HTR-8/SVneo (cell line): ENCODE measurements at places on chromosomes 5 and 9.

DNA sequence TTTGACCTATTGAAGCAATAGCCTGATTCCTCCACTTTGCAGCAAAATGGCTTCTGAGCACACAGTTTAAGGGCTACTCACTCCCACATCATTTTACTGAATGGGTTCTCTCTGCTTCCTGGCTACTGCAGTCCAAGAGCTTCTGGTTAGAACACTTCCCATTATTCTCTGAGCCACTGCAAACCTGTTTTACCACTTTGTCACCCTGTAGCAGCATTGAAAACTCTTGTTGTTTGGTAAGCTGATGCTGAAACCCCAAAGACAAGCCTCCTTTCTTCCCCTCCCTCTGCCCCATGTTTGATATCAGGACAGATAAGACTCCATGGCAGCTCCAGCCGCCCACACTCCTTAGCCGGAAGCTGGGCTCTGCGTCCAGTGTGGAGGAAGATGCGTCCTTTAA is 84.4 kb upstream of the RARS1 start:
- DNase-seq, result no peak

DNA sequence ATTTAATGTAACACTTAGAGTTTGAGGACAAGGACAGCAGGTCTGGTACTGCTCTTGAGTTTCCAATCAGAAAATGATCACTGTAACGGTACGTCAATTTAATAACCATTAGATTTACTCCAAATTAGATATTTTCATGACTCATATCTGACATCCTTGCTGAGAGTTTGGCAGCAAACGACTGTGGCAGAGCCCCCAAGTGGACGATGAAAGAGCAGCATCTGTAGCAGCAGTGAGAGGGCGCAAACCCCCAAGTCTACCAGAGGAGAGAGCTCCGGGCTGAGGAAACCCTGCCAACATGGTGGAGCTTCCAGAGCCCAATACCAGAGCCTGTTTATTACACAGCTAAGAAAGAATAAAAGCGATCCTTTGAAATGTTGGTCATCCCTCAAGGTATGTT is 73.2 kb upstream of the EPB41L4A start:
- DNase-seq, result peak; percentile 30

GRCh38 chr5:150309101-150309885 is 6.6 kb upstream of the ARSI start:
- DNase-seq, result no peak

DNA sequence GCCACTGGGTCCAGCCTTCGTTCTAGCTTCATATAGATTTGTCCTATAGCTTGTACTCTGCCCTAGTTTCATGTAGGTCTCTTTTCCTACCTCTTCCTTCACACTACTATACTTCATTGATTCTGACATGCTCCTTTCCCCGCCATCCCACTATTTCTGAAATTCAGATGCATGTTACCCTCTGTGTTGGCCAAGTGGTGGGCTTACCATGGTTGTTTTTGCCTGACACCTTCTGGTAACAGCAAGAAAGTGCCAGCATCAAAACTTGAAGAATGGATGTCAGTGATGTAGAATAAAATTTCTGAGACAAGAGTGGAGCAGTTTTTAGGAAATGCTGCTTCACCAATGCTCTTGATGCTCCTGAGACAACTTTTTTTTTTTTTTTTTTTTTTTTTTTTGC is 19.5 kb upstream of the SERINC5 start:
- DNase-seq, result peak; percentile 51

DNA sequence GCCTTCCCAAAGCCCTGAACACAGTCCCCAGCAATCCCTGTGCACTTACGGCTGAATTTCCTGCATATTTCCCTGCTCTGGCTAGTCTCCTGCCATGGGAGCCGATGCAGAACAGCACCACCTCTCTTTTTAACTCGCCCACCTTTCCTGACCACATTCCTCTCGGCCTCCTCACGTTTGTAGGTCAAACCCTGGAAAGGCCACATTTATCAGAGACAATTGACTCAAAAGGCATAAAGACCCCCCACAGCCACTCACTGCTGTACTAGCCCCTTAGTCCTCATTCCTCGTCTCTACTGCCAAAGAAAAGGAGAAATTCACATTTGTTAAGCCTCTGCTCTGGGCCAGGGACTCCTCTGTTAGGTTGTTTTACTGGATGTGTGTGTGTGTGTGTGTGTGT is 43.6 kb downstream of the ENC1 start:
- no peak for DNase-seq

DNA sequence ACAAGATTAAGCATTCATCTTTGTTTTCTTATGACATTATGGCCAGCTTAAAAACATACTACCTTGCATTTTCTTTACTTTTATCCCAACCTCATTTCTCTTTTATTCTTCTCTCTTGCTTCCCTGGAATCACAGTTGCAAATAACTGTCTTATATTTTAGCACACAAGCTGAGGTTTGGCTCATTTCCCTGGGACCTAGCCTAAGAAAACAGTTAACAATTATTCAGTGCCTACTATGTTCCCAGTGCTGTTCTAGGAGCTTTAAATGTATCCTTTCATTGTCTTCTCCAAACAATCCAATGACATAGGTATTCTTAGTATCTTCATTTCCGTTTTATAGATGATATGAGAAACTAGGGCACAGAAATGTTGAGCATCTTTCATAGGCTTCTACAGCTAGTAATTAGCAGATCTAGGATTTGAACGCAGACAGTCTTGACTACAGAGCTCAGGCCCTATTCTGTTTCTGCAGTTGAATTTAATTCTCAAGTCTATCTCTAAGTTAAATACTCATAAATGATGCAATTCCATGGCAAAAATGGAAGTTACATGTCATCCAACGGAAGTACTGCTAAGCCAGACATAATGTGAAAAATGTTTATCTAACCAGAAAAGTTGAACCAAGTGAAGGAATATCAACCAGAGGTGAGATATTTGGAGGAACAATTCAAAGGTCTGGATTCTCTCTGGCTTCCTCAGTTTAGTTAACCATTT is 52.3 kb upstream of the MTAP start:
- DNase-seq, result no peak

DNA sequence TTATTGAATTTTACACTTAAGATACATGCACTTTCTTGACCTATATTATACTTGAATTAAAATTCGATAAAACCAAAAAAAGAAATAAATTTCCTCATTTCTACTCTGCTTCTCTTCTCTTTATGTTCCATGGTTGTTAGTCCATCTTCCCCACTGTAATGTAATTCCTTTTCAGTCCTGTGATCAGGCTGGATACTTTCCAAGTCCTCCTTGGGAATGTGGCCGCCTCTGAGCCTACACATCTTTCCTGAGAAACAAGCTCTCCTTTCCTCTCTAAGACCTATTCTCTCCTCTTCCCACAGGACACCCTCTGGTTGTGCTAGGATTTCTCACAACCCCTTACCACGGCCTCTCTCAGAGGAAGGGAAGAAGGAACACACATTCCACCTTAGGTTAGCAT is 285.1 kb downstream of the DNAH5 start:
- no peak for DNase-seq

DNA sequence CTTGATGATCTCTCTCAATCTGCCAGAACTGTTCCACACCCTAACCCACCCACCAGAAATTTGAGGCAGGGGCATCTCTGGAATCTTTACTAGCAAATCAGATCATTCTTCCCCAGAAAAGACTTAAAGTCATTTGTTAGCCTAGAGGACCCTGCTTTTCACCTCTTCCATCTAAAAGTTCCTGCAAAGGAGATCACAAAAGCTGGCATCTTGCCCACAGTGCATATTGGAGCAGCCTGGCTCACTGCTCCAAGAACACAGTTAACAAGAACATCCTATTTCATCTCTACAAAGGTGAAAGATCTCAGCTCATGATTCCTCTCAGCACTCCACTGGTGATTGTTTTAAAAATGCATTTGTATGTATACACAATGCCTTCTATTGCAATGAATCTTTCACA is 36.3 kb downstream of the GABRP start:
- no peak for DNase-seq

GRCh38 chr9:111978616-111979015 is 82.0 kb downstream of the UGCG start:
- DNase-seq, result no peak
